Fibroblast of skin of left quadriceps (primary cell): ENCODE measurements at places on chromosomes 4 and X.

- DNase-seq: no peak
Observed at GRCh38 chrX:46690818-46691217, 68.1 kb downstream of the SLC9A7 start.

DNA sequence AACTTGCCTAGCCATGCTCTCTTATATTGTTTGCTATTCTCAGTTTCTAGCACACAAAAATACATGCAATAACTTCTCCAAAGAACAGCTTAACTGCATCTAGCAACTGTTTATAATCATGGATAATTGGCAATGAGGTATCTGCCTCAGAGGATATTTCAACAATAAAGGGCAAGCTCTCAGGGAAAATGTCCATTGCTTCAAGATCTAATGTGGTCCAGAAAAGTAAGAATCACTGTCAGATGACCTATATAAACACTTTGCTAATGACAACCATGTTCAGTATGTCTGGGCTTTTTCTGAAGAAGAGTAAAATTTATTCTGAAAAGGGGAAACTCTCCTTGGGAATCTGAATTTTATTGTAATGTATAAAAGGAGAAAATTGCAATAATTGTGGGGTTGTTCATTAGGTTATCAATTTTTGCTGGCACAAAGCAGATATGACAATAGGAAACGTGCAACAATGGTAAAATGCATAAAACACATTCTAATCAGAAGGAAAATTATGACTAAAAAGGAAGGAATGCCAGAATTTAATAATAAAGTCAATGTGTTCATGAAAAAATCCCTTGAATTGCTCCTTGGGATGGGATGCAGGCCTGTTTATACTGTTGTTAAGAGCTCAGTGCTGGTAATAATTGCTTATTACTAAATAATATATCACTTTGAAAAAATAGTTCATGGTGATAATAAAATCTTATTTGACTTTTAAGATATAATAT lies 90.3 kb downstream of the ANTXR2 start:
- DNase-seq: no peak

GRCh38 chr4:71609651-71610050 lies 174.2 kb downstream of the GC start:
- DNase-seq: no peak

DNA sequence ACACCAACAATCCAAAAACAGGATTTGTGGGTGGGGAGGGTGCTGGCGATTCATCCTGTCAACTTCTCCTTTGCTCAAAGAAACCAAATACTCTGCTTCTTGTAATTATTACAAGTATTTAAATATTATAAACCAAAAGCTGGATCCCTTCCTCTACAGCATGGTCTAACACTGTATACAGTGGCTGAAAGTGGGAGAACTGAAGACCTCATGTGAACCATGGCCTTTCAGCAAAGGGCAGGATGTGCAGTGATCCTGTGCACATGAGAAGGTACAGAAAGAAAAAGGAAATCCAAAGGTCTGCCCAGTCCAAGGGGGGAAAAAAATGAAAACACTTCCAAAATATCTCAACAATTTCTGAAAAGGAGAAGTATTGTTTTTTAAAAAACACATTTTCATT lies 5.3 kb upstream of the CXorf38 start:
- no peak for DNase-seq

- DNase-seq: no peak
Observed at GRCh38 chrX:9420275-9421265, 44.3 kb upstream of the TBL1X start.

- DNase-seq: peak; percentile 33
Observed at GRCh38 chrX:125205133-125205917, 114.3 kb upstream of the TEX13C start.

GRCh38 chr4:134326866-134327265 lies 125.3 kb upstream of the PABPC4L start:
- no peak for DNase-seq

DNA sequence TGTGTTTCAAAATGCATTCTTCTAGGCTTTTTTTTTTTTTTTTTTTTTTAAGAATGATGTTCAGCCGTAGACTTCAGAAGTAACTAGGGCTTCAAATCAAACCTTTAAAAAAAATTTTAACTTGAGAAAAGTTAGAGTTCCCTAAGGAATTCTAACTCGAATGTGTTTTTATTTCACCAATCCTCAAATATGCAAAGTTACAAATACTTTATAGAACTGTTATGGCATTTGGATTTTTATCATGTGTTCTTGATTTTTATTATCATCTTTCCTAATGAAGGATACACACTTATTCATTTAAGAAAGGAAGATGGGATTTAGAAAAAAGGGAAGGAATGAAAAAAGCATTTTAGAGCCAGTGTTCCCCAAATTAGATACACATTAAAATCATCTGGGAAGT lies 200.6 kb upstream of the LDB2 start:
- DNase-seq: peak; percentile 53

GRCh38 chrX:39065051-39065871 lies 264.0 kb downstream of the MID1IP1 start:
- DNase-seq: no peak

DNA sequence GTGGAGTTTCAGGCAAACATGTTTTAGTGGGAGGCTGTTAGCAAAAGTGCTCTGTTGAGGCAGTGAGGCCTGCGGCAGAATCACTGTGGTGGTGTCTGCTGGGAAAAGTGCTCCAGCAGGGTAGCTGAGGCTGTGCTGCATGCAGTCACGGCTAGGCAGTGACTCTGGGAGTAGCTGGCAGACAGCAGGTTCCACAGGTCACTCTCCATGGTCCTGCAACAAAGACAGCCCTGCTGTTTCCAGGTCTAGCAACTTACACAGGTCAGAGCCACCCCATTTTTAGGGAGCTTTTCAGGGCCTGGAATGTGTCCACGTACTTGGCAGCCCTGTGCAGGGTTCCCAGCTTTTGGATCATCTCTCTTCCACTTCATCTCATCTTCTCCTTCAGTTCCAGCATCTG lies 184.3 kb downstream of the NAA11 start:
- no peak for DNase-seq

GRCh38 chr4:99414401-99414800 lies 20.7 kb downstream of the ADH7 start:
- DNase-seq: no peak

DNA sequence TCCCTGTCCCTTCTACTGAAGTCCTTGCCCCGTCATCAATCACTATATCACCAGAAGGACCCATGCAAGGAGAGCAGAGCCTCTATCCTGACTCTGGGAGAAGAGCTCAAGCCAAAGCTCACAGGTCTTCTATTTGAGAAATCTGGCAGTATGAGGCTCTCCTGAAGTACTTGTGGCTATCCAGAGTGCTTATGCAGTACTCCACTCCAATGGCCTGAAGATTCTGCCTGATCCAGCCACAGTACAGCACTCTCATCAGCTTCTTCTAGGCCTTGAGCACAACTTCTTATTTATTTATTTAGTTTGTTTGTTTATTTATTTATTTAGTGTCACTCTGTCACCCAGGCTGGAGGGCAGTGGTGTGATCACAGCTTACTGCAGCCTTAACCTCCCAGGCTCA lies 13.0 kb downstream of the USP26 start:
- DNase-seq: no peak

DNA sequence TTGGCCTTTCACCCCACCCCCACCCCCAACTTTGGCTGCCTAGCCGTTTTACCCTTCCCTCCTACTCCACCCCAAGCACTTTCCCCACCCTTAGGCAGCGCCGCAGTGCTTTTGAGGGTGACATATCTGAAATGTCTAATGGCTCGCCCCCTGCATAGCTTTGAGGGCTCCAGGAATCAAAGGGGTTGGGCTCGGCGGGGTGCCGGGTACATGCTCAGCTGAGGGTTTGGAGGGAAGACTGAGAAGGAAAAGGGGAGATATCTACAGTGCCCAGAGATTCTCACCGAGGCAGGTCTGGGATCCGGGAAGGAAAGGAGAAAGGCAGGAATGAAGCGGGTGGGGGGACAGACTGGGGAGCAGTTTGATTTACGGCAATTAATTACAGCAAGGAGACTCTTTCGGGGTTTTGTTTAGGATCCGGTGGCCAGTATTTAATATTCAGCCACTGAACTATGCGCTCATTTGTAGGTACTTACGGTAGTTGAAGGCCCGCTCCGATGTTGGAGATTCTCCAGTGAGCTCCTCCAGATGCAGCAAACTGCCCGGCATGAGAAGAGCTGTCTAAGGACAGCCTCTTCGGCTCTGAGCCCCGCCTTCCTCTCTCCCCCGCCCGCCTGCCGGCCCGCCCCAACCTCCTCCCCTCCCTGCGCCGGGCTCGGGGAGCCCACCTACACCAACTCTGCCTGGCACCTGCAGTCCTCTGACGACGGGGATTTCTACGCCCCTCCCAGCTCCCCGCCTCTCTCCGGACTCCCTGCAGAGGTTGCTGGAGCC lies at the start of gene IGSF1:
TSS of gene IGSF1 (minus strand) at position 569 of the 774 bp plus-strand sequence. CDS start 2,632 bp downstream, outside the sequence.
- DNase-seq: no peak
